Epithelial cell of esophagus (primary cell): ENCODE measurements at places on chromosomes 3 and 15.

GRCh38 chr3:141380987-141381386 is 12.7 kb downstream of the ZBTB38 start:
- no peak for DNase-seq

DNA sequence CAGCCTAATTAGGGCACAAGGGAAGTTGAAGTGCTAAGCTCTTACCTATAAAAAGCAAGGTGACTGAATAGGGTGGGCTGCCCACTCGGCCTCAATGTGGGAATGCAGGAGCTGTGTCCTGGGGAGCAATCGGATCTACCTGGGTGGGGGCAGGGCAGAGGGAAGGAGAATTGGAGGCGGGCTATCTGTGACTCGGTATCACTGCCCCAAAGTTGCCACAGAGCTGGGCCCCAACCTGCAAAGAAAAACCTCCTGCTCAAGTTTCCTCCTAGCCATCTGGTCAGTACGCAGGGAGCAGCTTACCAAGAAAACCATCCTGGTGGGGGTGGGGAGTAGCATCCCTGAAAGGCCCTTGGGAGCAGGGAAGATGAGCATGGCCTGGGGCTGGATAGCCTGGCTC is 10.7 kb downstream of the CIB2 start:
- DNase-seq: no peak

DNA sequence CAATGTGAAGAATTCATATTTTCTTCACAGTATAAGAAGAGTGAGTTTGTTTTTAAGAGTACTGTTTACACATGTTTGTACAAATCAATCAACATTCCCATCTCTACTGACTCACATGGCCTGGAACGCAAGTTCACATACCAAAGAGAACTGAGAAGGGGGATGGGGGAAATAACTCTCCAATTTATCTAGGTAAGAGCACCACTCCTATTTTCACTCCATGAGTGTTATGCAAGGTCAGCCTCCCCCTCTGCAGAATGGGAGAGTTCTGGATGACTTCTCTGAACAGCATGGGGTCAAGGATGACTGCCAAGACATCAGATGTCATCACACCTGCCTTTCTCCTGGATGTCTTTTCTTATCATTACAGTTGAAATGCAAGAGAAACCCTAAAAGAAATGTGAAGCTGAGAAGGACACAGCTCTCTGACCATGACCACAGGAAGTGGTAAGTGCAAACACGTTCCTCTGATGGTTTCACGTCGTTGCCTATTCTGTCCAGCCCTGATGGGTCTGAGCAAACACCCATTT is 95.2 kb downstream of the SEMA6D start:
- DNase-seq: peak; percentile 93

- DNase-seq: no peak
Measured at GRCh38 chr15:62883938-62884479, 158.5 kb upstream of the TPM1 start.

- DNase-seq: no peak
Measured at GRCh38 chr3:135326851-135327250, 531.8 kb downstream of the EPHB1 start.

DNA sequence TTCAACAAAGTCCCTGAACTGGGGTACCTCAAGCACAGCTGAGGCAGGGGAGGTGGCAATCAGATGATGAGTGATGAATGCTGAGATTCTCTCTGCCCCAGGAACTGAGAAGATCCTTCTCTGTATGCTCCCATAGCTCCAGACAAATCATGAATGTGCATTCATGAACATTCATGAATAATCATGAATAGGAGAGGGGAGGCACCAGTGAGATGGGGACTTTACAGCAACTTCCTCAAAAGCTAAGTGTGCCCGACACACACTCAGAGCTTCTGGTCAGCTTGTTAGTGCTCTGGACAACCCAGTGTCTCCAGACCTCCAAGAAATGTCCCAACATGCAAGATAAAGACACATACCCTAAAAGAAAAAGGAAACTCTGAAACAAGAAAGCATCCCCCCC is 24.3 kb downstream of the LRRC2 start:
- DNase-seq: no peak

GRCh38 chr3:55519019-55519418 is 31.9 kb upstream of the WNT5A start:
- DNase-seq: peak; percentile 52

DNA sequence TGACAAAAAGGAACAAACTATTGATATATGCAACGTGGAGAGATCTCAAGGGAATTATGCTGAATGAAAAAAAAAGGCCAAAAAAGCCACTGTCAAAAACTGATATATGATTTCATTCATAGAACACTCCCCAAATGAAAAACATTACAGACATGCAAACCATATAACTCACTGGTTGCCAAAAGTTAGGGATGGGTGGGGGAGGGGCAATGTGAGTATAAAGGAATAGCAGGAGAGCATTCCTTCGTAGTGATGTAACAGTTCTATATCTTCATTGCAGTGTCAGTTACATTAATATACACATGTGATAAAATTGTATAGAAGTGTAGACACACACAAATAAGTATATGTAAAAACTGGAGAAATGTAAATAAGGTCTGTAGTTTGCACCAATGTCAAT is 12.2 kb downstream of the GBE1 start:
- peak; percentile 56 for DNase-seq

DNA sequence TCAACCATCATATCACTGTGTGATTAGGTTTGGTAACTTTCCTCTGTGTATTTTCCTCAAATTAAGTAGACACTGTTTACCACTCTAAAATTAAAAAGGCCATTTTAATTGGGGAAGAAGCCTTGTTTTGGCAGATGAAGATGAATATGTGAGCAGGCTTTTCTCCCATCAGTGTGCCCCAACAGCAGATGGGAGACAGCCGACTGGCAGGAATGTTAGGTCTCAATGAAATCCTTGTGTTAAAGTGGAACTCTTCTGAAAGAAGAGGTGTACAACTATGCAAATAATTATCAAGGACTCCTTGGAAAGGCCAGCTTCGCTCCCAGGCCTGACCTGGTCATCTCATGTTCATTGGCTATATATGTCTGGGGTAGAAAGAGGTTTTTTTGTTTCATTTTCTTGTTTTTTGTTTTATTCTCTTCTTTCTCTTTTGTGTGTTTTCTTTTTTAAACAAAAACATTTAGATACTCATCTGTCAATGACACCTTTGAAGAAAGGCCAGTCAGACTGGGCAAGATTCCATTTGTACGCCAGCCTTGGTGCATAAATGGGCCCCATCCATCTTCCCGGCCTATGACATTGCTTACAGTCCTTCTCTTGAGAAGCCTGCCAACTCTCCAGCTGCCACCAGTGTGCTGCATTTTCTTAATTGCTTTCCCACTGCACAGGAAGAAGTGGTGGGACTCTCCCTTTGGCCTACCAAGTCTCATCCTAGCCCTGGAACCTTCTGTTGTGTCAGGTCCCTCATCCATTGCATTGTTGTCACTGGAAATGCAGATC is 25.8 kb downstream of the LRTM1 start:
- no peak for DNase-seq

GRCh38 chr3:44065311-44066094 is 176.2 kb upstream of the TOPAZ1 start:
- DNase-seq: peak; percentile 70

- DNase-seq: no peak
Measured at GRCh38 chr3:67551361-67552016, 102.9 kb downstream of the SUCLG2 start.

GRCh38 chr3:144771381-144771870 is 799.8 kb downstream of the DIPK2A start:
- no peak for DNase-seq

DNA sequence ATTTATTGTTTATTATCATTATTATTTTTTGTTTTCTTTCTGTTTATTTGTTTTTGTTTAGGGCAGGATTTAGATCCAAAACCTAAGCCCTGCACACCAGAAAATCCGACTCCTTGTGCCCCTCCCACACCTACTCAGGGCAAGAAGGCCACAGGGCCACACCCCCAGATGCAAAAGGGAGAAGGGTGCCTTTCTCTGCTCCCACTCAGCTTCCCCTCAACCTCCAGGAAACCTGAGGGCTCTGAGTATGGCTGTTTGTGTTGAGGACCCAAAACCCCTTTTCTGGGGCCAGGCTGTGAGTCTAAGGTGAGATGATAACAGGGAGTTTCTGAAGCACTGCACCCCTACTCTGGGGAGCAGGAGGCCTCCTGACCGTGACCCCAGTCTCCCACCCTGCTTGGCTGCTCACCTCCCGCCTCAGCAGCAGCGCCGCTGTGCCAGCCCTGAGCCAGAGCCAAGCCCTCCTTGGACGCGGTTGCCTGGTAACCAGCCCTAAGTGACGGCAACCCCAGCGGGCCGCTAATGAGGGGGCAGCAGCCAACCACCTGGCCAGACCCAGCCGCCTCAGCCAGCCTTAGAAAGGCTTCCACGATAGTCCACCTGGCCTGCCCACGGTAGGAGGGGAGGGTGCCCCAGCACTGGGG is 6.4 kb upstream of the C15orf39 start:
- DNase-seq: no peak

DNA sequence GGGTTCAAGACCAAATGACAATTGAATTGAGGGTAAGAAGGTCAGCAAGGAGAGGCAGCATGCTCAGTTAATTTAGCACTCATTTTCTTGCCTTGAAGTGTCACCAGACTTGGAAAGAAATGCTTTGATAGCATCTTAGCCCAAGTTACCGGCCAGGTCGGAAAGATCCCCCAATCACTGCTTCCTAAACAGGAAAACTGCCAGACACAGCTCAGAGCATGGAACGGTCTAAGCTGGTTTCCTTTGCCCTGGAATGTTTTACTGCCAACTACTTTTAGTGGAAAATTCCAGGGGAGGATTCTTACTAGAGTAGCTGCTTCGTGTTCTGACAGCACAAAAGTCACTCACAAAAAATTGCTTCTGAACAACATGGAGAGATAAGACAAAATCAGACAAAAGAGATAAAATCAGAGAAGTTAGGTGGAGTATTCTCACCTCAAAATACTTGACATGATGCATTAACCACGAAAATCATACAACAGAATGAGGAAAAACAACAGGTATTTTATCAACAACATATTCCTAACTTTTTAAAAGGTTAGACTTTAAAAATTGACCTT is 65.5 kb downstream of the CCR4 start:
- no peak for DNase-seq

- no peak for DNase-seq
Measured at GRCh38 chr15:41347236-41347635, 14.6 kb downstream of the NUSAP1 start.

DNA sequence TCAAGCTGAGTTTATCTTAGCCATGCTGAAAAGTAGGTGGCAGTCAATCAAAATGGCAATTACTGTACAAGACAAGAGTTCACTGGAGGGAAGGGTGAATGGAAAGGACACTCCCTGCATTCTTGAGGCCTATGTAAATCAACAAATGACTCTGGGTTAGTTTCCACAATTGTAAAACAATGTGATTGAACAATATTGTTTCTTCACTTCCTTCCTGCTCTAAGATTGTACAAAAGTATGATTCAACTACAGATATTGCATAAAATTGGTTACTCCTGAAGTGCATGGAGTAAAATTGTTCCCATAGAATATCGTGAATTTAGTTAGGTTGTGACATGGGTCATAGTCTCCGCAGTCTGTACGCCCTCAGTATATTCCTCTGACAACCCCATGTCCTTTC is 277.6 kb downstream of the LPP start:
- peak; percentile 93 for DNase-seq

DNA sequence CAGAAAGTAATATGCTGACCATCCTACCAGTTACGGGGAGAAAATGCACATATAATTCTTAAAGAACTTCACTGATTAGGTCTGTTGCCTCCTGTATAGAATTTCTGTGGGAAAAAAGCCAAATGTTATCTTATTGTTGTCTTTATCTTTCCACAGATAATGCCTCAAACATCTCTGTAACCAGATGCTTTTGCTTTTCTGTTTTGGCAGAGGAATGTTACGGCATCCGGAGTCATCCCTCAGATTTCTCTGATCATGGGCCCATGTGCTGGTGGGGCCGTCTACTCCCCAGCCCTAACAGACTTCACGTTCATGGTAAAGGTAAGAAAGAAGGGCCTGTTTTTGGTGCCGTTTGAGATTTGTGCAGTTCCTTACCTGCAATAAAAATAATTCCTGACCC is 33.5 kb downstream of the PCCB start:
- no peak for DNase-seq

GRCh38 chr15:40042791-40043320 is 3.9 kb upstream of the SRP14 start:
- no peak for DNase-seq

GRCh38 chr3:73603762-73604171 is 21.0 kb downstream of the PDZRN3 start:
- no peak for DNase-seq

GRCh38 chr3:21170964-21171363 is 580.0 kb downstream of the ZNF385D start:
- peak; percentile 47 for DNase-seq

DNA sequence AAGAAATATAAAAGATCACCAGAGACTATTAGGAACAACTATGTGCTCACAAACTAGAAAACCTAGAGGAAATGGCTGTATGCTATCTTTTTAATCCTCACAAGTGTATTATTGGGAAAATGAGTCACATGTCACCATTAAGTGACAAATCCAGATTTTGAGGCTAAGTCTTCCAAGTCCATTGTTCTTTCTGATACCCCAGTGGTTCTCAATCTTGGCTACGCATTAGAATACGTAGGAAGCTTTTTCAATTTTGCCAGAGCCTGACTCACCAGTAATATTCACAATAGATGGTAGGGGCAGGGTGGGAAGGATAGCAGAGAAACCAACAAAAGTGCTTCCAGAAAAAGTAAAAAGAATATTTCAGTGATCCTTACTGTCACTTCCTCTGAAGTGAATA is 117.0 kb downstream of the FILIP1L start:
- DNase-seq: no peak

DNA sequence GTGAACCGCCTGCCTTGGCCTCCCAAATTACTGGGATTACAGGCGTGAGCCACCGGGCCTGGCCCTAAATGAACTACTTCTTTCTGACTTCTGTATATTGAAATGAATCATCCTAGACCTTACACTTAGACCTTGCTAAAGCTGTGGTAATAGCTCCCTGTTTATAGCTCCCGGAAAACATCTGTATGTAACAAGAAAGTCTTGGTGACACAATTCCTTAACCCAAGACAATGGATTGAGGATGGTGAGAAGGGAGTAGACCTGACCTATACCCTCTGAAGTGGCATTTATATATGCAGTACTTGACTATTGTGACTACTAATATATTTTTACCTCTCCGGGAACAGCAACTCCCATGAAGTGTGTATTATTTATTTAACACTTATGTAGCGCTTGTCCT is 48.0 kb upstream of the TBL1XR1 start:
- DNase-seq: no peak

GRCh38 chr15:60704129-60704528 is 225.2 kb upstream of the ICE2 start:
- no peak for DNase-seq

DNA sequence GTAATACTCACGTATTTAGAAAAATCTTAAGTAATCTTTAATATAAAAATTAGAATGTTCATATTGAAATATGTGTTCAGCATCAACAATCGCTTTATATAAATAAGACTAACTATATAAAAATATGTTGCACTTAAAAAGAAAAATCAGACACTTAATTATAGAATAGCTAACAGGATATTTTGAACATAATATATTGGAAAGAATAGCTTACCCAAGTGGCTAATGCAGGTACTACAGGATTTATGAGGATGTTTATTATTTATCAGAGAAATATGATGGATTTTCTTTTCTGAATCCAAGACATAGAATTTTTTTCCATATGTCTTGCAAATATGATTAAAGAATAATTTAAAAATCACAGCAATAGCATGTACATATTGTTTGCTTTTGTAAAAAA is 567.9 kb upstream of the GBE1 start:
- DNase-seq: peak; percentile 13
